ENCODE measurements at places on chromosomes 1 and 21.

DNA sequence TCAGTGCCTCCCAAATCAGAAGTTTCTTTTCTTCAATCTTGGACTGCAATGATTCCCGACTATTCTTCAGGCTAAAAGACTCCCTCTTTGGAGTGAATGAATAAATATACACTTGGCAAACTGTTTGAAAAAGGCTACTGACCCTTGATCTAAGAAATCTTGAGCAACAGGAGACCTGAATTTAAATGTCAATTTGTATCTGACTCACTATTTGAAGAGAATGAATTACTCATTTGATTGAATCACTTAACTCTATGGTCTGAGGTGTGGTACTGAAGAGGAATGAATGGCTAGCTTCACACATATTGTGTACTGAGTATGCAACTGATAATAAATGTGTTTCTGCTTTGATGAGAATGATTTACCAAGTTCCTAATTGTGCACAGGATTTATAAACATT is 4.6 kb upstream of the SMG7 start:
- DNase-seq = no peak

DNA sequence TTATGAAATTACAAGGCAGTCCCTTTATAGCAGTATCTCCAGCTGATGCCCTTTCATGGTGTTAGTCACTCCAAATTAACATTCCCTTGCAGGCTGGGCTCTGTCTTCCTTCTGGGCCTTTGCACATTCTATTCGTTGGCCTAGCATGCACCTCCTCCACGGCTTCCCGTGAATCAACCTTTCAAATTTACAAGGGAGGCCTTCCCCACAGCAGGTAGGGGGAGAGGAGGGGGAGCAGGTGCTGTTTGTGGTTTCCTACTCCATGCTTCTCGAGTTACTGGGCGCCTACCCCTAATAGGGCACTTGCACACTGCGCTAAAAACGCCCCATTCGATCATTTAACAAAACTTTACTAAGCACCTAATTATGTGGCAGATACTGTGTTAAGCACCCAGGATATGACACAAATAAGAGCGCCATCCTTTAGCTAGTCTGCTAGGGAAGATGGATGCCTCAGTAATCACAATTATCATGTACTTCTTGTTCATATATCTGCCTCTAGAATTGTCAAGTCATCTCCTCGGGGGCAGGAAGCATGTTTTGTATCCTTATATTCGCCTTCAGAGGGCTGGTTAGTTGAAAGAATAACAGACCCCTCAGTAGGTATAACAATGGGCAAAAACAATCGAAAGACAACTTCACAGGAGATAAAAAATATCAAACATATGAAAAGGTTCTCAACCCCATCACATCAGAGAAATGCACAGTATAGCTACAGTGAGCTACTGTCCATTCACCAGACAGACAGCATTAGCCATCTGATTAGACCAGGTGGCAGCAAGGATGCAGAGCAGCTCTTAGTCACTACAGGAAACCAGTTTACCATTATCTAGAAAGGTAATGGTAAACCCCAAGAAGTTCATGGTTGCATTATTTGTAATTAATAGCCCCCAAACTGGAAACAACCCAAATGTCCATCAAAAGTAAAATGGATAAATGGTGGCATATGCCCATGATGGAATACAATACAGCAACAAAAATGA is 1.7 kb upstream of the ADAR start:
- no peak for DNase-seq

GRCh38 chr1:243628476-243628907 is 221.6 kb downstream of the AKT3 start:
- no peak for DNase-seq

DNA sequence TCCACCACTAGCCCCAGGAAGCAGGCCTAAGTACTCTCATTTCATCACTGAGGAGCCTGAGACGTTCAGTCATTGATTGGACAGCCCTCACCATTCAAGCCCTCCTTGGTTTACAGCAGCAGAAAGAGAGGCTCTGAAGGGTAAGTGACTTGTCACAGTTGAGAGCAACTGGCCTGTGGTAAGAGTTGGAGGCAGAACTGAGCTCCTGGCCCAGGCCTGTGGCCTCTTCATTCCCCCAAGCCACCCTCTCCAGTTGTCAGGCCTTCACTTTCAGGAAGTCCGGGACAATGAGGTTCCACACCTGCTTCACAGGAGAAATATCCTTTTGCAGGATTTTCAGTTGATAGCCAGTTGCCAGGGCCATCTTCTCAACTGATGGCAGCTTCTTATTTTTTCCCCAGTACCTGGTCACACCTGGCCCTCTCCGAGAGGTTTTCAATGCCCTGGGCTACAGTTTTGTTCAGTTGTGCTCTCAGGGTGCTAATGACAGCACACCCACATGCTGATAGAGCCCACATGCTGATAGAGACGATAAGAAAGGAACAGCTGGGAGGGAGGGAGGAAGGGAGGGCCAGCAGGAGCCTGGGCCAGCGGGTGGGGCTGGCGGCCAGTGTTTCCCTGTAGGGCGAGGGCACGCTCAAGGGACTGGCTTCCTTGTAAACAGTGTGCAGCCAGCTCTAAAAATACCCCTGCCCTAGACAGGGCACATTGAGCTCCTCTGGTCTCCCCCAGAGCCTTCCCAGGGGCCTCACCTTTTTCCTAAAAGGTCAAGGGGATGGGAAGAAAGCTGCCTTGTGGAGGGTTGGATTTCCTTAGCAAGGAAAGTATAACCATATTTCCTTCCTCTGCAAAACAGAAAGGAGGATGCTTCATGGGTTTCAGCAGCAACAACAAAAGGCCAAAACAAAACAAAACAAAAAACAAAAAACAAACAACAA is 112.7 kb upstream of the JUN start:
- no peak for DNase-seq
